Thyroid gland (tissue), 4 donors: ENCODE measurements at places on chromosomes 13 and 19. TPM values are rescaled to one million over a fixed set of nuclear protein-coding genes. Genes with fewer than 3 reads are reported as not detected.

- DNase-seq, result no peak
Observed at GRCh38 chr13:28424541-28424940, 70.4 kb downstream of the FLT1 start.

GRCh38 chr13:25806264-25806974 lies 245.4 kb downstream of the SHISA2 start:
- peak; percentile 23 for DNase-seq

GRCh38 chr13:45325806-45326205 lies 15.2 kb downstream of the TPT1 start:
- DNase-seq, result peak; percentile 57

DNA sequence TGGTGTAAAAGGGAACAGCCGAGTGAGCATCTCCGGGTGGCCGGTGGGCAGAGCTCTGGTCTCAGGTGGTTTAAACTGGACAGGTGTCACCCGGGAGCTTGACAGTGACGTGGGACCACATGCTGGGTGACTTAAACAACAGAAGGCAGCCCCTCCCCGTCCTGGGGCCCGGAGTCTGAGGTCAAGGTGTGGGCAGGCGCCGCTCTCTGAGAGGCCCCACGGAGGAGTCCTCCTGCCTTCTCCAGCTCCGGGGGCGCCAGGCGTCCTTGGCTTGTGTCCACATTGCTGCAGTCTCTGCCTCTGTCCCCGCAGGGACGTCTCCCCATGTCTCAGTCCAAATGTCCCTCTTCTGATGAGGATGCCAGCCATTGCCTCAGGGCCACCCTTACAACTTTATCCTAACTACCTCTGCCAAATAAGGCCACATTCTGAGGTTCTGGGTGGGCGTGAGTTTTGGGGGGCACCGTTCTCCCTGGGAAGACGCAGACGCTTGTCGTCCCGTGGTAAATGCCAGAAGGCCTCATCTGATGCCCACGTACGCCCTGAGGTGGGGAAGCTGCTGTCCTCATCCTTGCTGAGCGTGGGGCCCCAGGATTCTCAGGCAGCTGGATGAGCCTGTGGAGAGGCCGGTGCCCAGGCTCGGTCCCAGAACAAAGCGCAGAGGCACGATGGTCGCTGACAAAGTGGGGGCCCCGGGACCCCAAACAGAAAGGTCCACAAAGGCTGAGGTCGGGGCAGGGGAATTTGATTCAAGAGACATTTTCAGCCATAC lies 12.9 kb downstream of the GZMM start:
- DNase-seq, result no peak

DNA sequence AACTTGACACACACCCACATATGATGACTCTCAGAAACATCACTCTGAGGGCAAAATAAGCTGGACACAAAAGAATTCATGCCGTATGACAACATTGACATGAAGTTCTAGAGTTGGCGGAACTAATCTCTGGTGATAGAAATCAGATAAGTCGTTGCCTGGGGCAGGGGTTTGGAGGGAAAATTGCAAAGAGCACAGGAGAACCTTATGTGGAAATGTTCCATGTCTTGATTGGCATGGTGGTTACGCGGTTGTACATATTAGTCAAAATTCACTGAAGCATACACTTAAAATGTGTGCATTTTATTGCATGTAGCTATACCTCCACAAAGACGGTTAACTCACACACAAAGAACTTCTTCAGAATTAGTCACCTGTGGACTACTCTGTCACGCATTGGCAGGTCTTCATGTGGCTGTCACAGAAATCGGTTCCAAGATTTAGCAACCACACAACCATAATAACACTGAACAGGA lies 137.8 kb upstream of the GJB6 start:
- peak; percentile 60 for DNase-seq

GRCh38 chr19:4369109-4369887 lies 25.9 kb downstream of the MPND start:
- DNase-seq, result peak; percentile 89

- DNase-seq, result no peak
Observed at GRCh38 chr13:29621051-29621800, 25.7 kb upstream of the SLC7A1 start.

- DNase-seq, result no peak
Observed at GRCh38 chr19:953445-954271, 27.8 kb downstream of the ARID3A start.

DNA sequence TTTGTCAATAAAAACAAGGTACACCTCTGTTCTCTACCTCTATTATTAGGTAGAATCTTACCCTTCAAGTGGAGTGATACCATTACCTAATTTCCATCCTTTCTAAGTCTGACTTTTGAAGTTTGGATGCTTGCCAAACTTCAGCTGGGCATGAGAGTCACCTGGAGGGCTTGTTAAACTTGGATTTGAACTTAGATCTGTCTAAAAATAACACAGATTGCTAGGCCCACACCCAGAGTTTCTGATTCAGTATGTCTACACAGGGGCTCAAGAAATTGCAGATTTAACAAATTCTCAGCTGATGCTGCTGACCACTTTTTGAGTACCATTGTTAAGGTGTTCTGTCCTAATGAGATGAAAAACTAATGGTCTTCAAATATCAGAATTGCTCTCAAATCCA lies 512.2 kb downstream of the LMO7 start:
- DNase-seq, result no peak

- DNase-seq, result no peak
Observed at GRCh38 chr13:30370146-30370545, 52.1 kb upstream of the UBE2L5 start.

- no peak for DNase-seq
Observed at GRCh38 chr19:33713194-33713593, 83.5 kb upstream of the KCTD15 start.

- peak; percentile 42 for DNase-seq
Observed at GRCh38 chr19:58361900-58362271, 665 bp downstream of the ZNF497 start.

DNA sequence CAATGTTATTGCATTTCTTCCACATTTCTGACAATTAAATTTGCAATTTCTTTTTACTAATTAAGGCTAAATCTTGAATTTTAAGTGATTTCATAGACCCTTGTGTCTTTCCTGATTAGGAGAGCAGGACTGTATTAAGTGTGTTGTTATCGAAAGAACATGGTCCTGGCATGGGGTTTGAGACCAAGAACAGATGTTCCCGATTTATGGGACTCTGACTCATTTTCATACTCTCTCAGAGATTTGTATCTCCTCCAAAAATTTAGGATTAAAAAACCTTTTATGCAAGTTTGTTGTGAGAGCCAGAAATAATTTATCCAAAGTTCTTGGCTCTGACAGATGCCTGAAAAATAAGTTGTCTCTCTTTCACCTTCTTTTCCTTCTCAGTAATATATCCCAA lies 589.3 kb upstream of the ARGLU1 start:
- no peak for DNase-seq

DNA sequence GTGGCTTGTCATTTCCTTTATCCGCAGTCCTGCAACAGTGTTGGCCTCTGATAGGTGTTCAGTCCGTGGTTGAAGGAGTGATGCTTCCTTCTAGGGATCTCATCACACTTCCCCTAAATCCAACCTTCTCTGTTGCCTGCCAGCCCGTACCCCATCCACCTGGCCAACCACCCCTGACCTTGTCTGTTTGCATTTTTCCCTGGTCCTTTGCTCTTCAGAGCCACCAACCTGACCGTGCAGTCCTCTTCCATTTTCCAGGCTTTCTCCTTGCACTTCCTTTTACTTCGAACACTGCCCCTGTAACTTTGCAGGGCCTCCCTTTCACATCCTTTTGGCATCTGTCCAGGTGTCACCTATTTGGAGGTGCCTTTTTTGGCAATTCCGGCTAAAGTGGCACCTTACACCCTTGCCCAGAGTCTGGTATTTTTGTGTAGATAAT lies 696 bp downstream of the ZNF460 start:
- DNase-seq, result peak; percentile 1

GRCh38 chr13:24002206-24002815 lies 105.0 kb upstream of the C1QTNF9B start:
- DNase-seq, result no peak

DNA sequence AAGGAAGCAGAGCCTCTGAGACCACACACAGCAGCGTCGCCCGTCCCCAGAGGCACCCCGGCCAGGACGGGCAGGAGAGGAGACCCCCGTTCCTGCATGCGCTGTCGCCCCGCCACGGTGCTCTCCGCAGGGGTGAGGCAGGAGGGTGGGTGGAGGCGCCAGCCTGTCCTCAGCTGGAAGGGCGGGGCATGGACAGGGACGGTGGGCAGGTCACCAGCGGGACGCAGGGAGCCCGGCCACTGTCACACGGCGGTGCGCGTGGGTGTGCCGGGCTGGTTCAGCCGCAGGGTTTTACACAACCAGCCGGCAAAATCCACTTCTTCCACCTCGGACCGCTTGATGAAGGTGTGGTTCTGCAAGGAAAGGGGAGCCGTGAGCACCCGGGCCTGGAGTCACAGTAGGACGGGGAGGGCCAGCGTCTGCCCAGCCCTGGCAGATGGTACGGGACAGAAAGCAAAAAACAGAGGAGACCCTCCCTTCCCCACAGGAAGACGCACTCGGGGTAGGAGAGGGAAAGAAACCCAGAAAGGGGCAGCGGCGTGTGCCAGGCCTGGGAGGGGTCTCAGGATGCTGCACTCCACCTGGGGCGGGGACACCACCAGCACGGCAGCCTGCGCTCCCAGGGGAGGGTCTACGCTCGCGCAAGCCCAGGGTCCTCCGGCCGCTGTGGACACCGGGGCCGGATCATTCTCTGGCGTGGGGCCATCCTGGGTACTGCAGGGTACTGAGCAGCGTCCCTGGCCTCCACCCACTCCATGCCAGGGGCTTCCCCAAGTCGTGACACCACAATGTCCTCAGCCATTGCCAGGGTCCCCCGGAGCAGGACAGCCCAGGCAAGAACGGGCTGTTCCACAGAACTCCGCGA lies 23.9 kb upstream of the ZBTB7A start:
- no peak for DNase-seq

DNA sequence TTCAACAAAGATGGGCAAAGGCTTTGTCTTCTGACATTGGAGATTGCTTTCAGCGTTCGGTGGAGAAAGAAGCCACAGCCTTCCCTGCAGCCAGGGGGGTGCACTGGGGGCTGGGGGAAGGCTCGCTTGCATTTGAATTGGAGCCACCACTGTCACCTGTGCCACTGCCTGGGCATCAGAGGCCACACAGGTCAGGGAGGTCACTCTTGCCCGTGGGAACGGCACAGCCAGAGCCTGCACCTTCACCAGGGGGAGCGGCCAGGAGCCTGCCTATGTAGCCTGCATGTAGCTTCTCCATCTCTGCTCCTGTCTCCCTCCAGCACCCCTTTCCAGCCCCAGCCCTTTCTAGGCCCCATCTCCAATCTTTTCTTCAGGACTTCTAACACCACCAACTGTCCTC lies 43.7 kb upstream of the KCTD15 start:
- no peak for DNase-seq

- peak; percentile 89 for DNase-seq
Observed at GRCh38 chr19:797528-798414, 519 bp downstream of the PTBP1 start.

- no peak for DNase-seq
Observed at GRCh38 chr13:32748305-32748704, 162.1 kb downstream of the PDS5B start.

GRCh38 chr13:53200498-53201453 lies 172.2 kb downstream of the OLFM4 start:
- peak; percentile 85 for DNase-seq

The CCDC159 gene
- 34.9 TPM for total RNA-seq

The ZNF729 gene
- not detected for total RNA-seq

The AP2S1 gene
- total RNA-seq, result 98.4 TPM

The CTXN1 gene
- 1.5 TPM for total RNA-seq

The EDNRB gene
- total RNA-seq, result 44.7 TPM

The TMEM86B gene
- total RNA-seq, result 1.6 TPM

The PRR36 gene
- 0.45 TPM for total RNA-seq

The COL4A1 gene
- 125 TPM for total RNA-seq

The KLK15 gene
- total RNA-seq, result 2.8 TPM

The PODNL1 gene
- total RNA-seq, result 1.4 TPM

The USE1 gene
- 31.5 TPM for total RNA-seq

The RINL gene
- 11.6 TPM for total RNA-seq

The MLLT1 gene
- total RNA-seq, result 31.1 TPM

The WDR62 gene
- 1.8 TPM for total RNA-seq

The FBN3 gene
- 1.8 TPM for total RNA-seq

The SERTM1 gene
- total RNA-seq, result 4.3 TPM

The GPR42 gene
- not detected for total RNA-seq
